ENCODE measurements at places on chromosomes 2 and 18.

DNA sequence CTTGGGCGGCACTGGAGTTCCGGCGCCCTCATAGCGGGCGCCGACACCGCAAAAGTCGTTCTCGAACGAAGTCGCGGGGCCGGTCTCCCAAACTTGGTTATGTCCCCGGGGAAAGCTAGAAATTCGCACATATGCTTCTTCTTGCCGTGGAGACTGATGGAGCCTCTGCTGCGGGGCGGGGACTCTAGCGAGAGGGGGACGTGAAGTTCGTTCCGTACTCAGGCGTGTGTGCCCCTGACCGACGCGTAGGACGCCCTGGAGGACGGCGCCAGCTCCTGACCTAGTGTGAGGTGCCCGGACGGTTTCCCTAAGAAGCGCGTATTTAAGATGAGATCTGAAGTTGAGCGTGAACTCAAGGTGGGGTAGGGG, 465 bp downstream of the RBM44 start:
- no peak for DNase-seq

GRCh38 chr2:241255542-241256167, 59.8 kb downstream of the HDLBP start:
- no peak for DNase-seq

DNA sequence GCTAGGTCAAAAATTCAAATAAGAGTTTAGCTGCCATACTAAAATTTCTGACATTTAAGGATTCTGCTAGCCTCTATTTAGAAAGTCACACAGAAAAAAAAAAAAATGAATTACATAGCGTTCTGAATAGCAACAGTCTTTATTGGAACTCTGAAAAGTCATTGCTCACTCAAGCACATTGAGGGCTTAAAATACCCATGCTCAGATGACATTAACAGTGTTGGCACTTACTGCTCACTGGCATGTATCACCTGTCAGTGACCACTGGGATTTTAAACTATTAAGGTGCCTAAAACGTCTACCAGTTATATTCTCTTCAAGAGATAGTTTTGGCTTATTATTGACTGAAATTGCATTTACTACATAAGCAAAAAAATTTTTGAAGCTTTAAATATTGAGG, 468.0 kb upstream of the SPHKAP start:
- DNase-seq, result no peak

DNA sequence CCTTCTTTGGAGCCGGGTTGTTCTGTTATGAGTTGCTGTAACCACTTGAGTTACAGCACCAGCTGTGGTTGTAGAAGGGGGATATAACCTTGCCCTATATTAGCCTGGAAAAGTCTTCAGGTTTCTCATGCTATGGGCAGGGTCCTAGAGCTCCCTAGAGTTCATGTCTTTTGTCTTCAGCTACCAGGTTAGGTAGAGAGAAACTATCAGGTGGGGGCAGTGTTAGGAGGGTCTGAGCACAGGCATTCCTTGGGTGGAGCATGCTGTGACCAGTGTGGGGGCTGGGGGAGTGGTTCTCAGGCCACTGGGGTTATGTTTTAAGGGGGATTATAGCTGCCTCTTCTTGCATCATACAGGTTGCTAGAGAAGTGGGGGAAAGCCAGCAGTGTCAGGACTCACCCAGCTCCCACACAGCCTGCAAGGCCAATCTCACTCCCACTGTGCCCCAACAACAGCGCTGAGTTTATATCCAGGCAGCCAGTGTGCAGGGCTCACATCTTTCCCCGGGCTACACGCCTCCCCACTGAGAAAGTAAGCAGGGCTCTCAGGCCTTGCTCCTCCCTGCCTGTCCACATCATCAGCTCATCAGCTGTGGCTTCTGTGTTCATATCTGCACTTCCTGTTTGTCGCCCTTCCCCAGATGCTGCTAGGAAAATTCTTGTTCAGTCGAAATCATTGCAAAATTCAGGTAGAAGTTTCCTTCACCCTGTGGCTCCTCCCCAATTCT, 133.8 kb upstream of the NRXN1 start:
- DNase-seq, result no peak

GRCh38 chr2:105194022-105194675, 47.4 kb upstream of the GPR45 start:
- DNase-seq, result no peak

DNA sequence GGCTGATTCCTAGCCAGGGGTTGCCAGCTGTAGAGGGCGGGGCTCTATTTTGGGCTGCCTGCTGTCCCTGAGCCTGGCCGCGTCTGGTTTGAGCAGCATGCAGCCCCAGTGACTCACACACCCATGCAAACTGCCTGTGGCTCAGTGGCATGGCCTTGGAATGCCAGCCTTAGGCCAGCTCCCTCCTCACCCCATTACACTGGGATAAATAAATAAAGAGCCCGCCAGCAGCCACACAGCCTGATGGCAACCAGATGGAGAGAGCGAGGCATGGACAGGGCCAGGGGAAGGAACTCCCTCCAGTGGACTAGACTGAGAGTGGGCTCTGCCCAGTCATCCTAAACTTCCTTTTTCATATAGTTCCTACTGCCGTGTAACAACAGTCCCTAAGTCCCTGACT, 18.3 kb downstream of the NHEJ1 start:
- no peak for DNase-seq

DNA sequence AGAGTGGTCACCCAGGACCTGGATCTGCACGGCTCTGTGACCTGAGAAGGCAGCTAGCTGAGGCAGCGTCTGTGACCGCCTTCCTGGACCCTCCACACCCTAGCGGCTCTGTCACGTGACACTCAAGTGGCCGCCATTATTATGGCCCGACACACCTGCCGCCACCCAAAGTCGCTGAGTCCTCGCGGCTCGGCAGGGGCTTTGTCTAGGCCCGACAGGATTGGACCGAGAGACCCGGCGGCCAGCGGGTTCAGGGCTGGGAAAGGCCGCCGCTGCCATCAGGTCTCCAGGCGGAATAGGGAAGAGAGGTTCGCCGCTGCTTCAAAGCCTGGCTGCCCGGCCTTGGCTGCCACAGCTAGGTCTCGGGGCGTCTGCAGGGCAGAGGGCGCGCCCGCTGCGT, 1162.5 kb upstream of the LRRTM1 start:
- no peak for DNase-seq

DNA sequence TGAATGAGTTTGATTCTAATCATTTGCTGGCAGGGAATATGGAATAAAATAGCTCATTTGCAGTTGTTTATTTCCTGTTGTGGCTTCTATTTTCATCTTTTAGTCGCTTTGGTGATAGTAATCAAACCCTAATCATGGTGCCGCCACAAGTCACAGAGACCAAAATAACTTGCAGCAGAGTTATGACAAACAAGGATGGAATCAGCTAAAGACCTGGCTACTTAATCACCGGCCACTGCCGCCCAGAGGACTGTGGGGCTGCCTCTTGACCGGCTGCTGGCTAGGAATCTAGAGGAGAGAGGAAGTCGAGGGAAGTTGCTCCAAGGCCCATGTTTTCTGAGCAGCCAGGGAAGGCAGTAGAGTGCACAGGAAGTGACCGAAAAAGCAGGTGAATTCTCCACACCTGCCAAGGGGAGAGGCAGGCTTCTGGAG, 5.1 kb upstream of the SMAD7 start:
- no peak for DNase-seq

DNA sequence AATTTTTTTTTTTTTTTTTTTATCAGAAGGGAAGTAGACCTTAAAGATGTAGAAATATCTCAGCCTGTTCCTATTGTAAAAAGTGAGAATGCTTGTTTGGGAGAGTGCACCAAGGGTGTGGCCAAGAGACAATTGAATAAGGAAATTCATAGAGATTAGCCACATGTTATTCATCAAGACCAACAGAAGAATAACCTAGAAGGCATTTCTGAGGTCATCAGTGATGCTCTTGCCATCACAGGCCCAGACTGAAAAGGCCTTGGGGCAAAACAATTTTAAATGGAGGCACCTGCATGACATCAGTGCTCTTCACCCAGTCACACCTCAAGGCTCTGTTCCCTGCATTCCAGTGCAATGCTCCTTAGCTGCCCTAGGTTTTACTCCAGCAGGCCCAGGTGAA, 2043.3 kb upstream of the PIK3C3 start:
- DNase-seq, result no peak

GRCh38 chr2:33375054-33375453, 101.4 kb upstream of the RASGRP3 start:
- no peak for DNase-seq

- no peak for DNase-seq
These were observed 12.3 kb downstream of the DSG2 start for GRCh38 chr18:31510319-31510718.

DNA sequence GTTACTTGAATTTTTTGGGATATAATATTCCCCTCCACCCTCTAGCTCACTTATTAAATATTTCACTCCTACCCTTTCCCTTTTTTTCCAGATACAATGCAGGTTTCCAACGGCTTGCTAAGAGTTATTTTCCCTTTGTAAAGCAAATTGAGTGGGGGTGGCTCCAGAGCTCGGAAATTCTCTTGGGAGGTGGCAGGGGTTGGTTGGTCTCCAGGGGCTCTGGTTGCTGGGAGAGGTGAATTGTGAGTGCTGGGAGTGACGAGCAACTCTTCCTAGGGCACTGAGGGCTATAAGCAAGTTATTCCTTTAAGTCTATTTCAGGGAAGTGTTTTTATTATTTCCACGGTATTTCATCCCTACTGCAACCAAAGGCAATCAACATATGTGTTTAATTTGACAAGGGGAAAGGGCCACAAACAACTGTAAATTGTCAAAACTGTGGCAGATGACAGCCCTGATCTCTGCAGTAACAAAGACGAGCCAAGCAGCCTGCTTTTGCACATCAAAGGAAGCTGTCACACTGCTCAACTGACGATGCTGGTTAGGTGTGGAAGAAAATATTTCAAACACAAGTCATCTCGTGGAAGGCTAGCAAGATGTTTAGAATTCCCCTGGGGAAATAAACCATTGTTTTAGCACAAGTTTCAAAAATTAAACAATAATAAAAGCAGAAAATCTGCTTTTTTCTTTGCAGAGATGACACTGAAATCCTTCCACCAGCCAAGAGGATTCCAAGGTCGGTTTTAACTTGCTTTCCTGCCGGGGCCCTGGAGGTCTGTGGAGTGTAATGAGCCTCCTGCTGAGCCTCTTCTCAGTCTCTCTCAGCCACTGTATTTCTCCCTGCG, 34.8 kb upstream of the ASXL2 start:
- no peak for DNase-seq

GRCh38 chr2:54559006-54559445, 102.9 kb downstream of the SPTBN1 start:
- no peak for DNase-seq

- no peak for DNase-seq
These were observed 40.4 kb upstream of the MTIF2 start for GRCh38 chr2:55309446-55309845.

DNA sequence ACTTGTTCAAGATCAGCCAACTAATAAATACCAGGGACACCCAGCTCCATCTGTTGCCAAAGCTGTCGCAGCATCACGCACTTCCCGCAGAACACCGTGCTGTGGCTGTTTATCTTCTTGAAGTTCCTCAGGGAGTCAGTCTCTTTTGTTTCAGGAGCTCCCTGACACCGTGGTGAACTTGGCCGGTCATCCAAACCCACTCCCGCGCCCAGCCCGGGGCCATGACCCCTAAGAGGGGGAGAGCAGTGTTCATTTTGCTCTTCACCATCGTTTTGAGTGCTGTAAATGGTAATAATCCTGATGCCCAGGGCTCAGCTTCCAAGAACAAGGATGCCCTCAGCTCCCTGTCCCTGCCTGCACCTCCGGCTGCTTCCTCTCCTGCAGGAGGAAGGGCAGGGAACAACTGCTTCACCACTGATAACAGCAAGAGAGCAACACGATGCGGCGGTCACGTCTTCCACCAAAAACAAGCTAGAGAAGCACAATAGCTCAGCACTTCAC, 131.4 kb downstream of the SEPTIN10 start:
- DNase-seq, result no peak

DNA sequence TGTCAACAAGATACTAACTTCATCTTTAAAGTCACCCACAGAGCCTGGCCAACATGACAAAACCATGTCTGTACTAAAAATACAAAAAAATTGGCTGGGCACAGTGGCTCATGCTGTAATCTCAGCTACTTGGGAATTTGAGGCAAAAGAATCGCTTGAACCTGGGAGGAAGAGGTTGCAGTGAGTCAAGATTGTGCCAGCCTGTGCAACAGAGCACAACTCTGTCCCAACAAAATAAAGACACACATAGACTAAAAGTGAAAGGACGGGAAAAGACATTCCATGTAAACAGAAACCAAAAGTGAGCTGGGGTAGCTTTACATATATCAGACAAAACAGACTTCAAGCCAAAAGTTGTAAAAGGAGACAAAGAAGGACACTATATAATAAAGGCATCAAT, 34.8 kb downstream of the USP34 start:
- DNase-seq, result no peak

GRCh38 chr2:154233231-154233630, 361.5 kb downstream of the GALNT13 start:
- DNase-seq, result no peak

DNA sequence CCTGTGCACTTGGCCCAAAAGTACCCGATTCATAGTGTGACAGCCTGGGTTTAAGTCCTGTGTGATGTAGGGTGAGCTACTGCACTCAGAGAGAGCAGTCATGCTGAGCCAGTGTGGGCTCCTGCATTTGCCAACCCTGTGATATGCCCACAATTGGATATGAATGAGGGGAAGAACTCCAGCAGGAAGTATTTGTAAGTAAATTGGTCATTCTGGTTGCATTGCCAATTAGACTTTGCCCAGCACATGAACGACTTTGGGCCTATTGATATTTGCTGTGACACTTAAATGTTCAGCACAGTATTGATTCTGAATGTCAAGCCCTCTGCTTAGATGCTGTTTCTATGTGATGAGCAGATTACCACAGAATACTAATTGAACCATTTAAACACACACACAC, 570.9 kb downstream of the PIK3C3 start:
- no peak for DNase-seq

GRCh38 chr18:67650686-67651385, 134.3 kb upstream of the DSEL start:
- no peak for DNase-seq

DNA sequence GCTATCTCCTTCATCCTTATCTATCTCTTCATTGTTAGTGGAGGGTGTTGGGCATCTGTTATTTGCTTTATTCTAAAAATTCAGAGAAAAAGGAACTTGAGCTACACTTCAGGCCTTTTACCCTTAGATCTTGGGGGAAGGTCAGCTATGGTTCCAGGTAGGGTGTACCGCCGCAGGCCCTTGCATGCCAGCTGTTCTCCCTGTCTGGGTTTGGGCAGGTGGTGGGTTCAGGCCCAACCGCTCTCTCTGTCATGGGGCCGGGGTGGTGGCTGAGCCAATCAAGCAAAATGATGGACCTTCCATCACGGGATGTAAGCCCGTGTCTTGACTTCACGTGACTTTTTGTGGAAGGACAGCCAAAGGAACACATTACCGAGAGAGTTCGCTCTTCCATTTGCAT, 231.1 kb downstream of the LDLRAD4 start:
- DNase-seq, result no peak

DNA sequence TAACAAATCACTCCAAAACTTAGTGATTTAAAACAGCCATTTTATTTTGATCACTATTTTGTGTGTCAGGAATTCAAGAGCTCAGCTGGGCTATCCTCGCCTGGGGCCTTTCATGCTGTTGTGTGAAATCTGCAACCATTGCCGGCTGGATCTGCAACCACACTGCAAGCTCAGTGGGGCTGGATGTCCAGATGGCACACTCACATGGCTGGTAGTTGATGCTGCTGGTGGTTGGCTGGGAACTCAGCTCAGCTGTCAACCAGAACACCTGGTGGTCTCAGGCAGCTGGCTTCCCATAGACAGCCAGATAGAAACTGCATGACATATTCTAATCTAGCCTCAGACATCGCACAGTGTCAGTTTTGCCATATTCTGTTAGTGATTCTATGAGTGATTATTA, 30.6 kb upstream of the AP1S3 start:
- no peak for DNase-seq

Data from stimulated activated CD4-positive, alpha-beta T cell treated with anti-CD3 and anti-CD28 coated beads, TNF-alpha, amount 100 ng/mL, for 24 hours (primary cell).